Activated naive CD8-positive, alpha-beta T cell treated with anti-CD3 and anti-CD28 coated beads, Interleukin-2, amount 50 U/mL, for 24 hours (primary cell): ENCODE measurements at places on chromosomes 7 and 10.

GRCh38 chr7:29138588-29138987, 7.7 kb downstream of the CPVL start:
- no peak for DNase-seq

GRCh38 chr10:49175587-49176309, 12.4 kb downstream of the TMEM273 start:
- no peak for DNase-seq

DNA sequence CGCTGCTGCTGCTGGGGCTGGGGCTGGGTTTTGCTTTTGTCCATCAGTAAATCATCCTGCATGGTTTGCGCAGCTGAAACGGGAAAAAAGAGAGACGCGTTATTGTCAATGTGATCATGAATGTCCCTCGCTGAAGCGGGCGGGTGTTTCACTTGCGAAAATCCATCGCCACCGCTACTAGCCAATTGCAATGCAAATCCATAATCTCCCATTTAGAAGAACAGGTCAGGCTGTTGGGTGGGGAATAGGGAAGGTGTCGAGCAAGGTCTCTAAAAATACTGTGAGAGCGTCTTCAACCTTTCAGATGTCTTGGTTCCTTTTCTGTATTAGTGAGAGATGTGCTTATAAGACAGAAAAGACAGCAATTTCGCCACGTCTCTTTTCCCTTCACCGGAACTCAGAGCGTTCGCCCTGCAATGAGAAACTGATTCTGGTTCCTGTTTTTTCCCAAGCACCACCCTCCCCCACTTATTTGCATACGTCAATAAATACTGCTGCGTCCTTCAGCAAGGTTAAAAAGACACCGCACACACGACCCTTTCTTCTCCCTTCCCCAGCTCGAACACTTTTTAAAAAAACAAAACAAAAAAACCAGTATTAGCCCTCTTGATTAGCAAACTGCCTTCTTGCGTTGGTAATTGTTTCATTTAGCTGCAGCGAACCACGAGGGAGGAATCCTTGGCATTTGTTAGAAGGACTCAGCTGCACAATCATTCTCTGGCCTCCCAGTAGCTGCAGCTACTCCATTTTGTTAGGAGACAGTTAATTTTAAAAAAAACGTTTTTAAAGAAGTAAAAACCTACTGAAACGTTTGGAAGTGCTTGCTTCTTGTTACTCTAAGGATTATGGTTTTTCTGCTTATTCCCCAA, 50.4 kb downstream of the CPEB3 start:
- DNase-seq: peak; percentile 30

GRCh38 chr7:117937049-117937752, 64.0 kb upstream of the CTTNBP2 start:
- DNase-seq: no peak

DNA sequence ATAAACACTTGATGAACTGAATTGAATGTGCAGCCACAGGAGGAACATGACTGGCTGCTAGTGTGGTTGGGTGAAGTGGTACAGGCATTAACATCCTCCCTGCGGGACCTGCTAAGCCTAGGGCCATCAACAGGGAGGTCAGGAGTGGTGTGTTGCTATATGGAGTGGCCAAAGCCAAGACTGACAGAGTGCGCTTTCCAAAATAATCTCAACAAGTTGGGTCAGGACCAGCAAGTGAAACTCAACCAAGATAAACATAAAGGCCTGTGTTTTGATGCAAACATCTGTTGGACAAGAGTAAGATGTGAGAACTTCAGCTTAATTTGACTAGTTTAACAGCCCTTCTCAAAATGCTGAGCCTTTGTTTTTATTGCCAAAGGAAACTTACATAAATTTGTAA, 97.7 kb downstream of the WDFY4 start:
- no peak for DNase-seq
